ENCODE measurements at places on chromosomes 6 and 20.

GRCh38 chr6:13273931-13274706, 54.2 kb downstream of the TBC1D7 start:
- no peak for DNase-seq

GRCh38 chr6:145442110-145442509, 293.2 kb downstream of the EPM2A start:
- no peak for DNase-seq

DNA sequence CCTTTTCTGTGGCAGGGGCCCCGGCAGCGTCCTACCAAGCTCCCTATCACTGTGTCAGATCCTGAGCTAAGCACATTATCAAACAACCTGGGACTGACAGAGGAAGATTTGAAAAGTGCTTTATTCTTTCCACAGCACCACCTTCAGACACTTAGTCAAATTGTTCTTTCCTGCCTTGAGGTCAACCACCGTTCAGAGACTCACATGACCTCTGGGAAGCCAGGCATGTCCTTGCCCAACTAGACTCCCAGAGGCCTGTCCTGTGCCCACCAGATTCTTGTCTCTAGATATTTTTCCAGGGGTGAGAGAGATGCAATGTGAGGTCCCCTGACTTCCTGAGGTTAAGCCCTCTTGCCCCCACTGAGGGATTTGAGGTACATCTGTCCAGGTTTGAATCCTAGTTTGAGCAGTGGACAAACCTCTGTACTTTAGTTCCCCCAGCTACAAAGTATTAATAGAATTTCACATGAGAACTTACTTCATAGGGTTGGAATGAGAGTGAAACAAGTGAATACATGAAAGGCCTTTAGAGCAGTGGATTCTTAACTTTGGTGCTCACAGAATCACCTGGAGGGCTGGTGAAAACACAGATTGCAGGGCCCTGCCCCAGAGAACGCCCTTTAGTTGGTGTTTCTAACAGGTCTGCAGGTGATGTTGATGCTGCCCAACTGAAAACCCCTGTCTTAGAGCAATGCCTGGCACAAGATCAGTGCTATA, 179.8 kb downstream of the CLIC5 start:
- DNase-seq = no peak

- DNase-seq = no peak
Observed at GRCh38 chr6:106908386-106908840, 66.1 kb downstream of the CD24 start.

GRCh38 chr6:3433005-3433404, 23.8 kb downstream of the SLC22A23 start:
- DNase-seq = no peak

- DNase-seq = no peak
Observed at GRCh38 chr6:110250058-110250457, 69.8 kb downstream of the CDC40 start.

- no peak for DNase-seq
Observed at GRCh38 chr6:139751179-139751578, 376.7 kb upstream of the CITED2 start.

GRCh38 chr6:5672581-5673011, 334.1 kb downstream of the NRN1 start:
- no peak for DNase-seq

- no peak for DNase-seq
Observed at GRCh38 chr6:87274660-87275274, 47.6 kb upstream of the SMIM8 start.

- no peak for DNase-seq
Observed at GRCh38 chr20:63556873-63557478, 3.0 kb downstream of the FNDC11 start.

DNA sequence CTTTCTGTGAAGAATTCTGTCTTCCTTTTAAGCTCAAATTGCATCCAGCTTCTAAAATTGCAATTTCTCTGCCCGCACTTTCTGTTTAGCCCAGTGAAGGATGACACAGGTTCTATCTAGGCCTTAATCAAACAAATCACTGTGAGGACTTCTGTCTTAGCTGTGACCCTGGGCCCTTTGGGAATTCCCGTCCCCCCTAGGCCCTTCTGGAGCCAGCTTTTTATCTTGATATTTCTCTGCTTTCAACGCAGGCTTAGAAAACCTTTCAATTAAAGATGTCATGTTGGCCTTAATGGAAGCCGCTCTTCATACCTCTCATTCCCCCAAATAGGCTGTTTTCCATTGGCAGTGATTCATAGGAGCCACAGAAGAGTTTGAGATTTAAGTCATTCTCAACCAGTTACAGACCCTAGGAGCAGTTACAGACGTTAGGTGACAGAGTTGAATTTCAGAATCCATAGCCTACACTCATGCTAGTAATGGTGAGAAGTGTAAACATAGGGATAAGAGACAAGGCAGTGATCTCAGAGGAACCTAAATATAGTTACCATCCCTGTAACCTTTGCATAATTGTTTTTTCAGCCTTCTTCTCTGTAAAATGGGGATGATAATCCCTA, 74.8 kb upstream of the FLRT3 start:
- no peak for DNase-seq

GRCh38 chr6:128078276-128078675, 177.4 kb upstream of the THEMIS start:
- DNase-seq = no peak

DNA sequence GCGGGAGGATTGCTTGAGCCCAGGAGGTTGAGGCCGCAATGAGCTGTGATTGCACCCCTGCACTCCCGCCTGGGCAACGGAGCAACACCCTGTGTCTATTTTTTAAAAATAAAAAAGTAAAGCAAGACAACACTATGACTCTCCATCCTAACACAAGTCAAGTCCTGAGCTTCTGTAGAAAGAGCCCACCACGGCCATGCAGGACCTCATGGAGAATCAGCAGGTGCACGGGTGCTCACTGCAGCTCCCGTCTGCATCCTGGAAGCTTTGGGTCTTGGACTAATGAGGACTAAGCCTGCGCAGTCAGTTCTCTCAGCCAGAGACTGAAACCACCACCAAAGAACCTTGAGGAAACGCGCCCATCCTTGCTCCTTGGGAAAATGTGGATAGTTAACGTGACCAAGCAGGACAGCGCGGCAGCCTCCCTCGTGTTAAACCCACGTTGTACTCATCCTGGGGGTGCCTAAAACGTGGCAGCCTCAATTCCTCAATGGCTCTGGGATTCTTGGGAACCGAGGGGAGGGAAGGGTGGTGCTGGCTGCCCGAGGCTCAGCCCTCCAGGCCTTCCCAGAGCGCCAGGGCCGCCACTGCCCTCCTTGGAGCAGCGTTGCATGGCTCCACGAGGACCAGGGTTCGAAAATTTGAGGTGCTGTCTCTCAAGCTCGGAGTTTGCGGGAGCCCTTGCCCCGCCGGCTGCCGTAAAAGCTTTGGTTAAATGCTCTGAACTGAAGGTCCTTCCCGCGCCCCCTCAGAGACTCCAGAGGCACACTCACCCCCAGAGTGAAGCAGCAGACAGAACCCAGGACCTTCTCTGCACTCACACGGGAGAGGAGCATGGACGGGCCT, 29.0 kb downstream of the DLL1 start:
- DNase-seq = no peak

GRCh38 chr6:44869321-44869897, 458.7 kb upstream of the RUNX2 start:
- no peak for DNase-seq

- no peak for DNase-seq
Observed at GRCh38 chr6:41451039-41451438, 95.1 kb upstream of the FOXP4 start.

DNA sequence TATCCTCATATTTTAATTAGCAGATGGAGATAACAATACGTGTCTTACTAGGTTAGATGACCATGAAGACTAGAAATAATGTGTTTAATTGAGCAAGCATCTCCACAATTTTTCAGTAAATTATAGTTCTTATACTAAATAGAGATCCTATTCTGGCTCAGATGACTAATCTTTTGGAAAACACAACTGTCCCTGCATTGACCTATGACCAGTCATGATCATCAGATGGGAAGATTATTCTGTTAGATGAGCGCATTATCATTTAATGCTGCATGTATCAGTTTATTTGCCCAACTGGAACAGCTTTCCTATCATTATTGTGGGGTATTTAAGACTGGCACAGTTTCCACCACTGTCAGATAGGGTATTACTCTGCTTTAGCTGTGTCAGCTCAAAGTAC, 185.5 kb downstream of the MOXD1 start:
- no peak for DNase-seq

DNA sequence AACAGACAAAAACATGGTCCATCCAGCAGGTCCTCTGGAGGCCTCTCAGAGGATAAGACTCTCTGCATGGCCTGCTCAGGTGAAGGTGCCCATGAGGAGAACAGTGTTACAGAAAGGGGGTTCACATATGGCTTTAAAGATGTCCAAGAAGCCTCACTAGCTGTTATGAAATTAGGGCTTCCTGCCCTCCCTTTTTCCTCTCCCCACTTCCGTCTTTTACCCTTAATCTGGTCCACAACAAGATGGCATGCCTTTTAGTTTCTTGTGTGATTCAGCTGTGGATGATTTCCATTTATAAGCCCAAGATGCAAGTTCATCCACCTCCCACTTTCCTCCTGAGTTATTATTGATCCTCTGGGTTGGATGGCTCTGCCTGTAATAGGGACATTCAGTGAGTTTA, 14.0 kb downstream of the GCNT2 start:
- no peak for DNase-seq

DNA sequence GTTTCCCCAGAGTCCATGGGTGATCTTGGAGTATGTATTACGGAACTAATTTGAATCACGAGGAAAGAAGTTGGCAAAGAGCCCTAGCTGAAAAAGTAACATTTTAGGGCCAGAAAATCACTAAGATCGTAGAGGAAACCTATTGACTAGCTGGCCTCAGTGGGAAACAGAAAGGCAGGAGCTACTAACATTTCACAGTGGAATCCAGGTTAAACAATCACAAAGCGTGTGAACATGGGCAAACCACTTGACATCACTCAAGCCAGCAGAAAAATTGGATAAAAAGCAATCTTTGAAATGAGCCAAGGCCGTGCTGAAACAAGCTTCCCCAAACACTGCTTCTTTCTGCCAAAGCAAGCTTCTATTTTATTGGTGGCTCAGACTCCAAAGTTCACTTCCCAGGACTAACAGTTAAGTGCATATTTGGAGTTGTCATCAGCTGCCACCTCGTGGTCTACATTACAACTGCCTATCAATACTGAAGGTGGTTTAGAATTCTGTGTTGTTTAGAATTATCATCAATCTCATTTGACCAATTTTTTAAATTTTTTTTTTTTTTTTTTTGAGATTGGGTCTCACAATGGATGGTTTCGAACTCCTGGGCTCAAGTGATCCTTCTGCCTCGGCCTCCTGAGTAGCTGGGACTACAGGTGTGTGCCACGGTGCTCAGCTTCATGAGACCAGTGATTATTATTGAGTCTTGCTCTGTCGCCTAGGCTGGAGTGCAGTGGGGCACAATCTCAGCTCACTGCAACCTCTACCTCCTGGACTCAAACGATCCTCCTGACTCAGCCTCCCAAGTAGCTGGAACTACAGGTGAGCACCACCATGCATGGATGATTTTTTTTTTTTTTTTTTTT, 10.6 kb downstream of the RPS10 start:
- no peak for DNase-seq

GRCh38 chr20:658202-658601, 5.2 kb upstream of the SRXN1 start:
- no peak for DNase-seq

GRCh38 chr20:61861858-61862257, 203.8 kb downstream of the TAF4 start:
- DNase-seq = no peak

DNA sequence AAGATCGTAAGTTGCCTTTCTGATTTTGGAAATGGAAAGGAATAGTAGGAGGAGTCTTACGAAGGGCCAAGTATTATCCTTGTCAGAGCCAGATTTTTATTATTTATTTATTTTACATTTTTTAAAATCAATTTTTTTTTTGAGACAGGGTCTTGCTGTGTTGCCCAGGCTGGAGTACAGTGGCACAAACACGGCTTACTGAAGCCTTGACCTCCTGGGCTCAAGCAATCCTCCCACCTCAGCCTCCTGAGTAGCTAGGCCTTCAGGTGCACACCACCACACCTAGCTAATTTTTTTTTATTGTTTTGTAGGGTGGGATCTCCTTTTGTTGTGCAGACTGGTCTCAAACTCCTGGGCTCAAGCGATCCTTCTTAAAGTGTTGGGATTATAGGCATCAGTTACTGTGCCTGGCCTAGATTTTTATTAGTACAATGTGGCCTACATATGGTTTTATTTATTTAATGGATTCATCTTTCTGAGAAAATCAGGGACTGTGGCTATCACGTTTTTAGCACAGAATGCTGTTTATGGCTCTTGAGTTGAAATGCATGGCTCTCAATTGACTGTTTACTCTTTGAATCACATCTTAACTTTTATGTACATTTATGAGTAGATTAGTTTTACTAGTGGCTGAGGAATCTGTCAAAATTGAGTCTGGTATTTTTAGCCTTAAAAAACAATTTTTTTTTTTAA, 16.7 kb downstream of the CDC5L start:
- DNase-seq = no peak

DNA sequence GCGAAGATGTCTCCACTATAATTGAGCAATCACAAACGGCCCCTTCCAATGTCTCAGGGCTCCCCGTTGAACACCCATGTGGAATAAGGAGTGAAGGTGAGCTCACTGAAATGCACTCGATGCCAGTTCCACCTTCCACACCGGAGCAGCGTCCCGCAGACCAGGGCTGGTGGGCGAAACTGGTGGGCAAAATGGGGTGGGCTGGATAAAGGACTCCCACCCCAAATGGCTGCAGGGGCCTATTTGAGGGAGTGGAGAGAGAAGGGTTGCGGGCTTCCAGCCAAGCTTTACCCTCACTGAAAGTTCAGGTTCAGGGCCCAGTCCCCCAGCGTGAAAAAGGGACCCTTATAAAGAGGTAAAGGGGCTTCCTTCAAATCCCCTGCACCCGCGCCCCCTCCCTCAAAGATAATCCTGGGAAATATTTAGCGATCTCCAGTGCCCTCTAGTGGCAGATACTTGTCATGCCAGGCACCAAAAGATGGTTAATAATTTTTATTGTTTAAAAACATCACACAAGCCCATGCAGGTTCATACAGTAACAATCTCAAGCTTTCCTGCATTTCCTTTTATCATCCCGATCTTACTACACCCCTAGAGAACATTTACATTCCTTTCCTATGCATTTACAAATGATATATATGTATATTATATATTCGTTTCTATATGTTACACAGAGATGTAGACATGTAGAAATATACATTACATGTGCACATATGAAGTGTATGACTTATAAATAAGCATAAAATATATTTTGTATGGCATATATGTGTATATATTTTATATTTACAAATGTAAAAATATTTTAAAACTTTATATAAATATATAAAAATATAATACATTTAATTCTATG, 58.2 kb upstream of the NKX2-2 start:
- DNase-seq = no peak

- DNase-seq = no peak
Observed at GRCh38 chr6:67393356-67393755, 1241.7 kb upstream of the ADGRB3 start.

GRCh38 chr20:46642265-46642968, 8.8 kb downstream of the SLC13A3 start:
- no peak for DNase-seq

GRCh38 chr6:127267646-127268625, 1.3 kb downstream of the RNF146 start:
- DNase-seq = no peak

DNA sequence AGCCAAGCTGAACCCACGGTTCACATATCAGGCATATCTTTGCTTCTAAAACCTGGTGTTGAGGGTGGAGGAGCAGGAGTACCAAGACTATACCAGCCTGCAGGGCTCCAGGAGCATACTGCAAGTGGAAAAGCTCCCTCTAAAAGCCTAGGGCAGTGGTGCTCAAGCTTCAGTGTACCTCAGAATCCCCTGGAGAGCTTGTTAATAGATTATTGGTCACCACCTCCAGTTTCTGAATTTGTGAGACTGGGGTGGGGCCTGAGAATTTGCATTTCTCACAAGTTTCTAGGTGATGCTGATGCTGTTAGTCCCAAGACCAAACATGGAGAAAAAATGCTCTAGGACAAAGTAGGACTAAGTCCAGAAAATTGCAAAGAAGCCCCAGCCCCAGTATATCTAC, 65.4 kb downstream of the FILIP1 start:
- no peak for DNase-seq
